ENCODE measurements at places on chromosomes 12 and 14.

DNA sequence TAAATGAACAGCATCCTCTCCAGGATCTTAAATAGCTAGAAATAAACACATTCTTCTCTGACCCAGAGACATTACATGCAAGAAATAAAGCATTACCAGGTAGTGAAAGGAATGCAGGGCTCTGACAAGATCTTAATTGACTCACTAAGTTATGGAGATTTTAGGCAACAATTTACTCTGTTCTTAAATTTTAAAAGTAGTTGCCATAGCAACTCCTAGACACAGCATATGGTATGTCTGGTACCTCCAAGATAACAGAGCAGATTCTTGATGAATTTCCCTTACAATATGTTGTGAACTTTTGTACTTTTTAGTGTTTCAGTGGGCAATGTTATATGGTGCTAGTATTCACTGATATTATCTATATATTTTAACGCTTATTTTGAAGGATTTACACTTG lies 76.7 kb upstream of the G2E3 start:
- no peak for DNase-seq

- no peak for DNase-seq
Measured at GRCh38 chr12:123645380-123645779, 11.8 kb downstream of the GTF2H3 start.

DNA sequence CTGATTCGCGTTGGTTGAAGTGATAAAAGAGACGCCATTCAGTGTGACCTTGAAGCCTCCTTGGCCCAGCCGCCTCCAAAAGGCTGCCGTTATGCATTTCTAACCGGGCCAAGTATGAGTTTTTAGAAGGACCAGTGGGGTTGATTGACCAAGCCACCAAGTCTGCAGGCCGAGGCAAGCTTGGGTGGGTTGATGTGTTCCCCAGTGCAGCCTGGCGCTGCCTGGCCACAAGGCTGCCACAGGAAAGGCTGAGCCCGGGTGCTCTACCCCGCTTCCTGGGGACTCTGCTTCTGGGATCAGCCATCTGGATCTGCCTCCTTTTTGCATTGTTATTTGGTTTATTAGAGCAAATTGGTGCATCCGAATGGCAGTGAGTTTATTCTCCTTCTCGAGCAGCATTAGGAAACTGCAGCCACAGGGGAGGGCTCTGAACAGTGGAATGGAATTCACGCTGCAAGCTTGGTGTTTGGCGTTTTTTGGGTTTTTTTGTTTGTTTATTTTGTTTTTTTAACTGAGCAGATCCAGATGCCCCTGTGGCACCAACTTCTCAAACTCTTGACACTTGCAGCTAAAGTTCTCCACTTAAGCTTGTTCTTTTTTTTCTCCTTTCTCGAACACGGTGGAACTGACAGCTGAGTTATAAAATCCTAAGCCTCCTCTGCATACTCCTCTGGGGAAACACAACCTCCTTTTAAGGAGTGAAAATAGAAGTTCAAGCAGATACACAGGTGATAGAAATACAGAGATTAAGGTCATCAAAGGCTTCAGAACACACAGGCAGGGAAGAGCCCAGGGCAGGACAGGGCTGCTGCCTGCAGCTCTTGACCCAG lies 145.4 kb upstream of the FKBP4 start:
- DNase-seq: no peak

DNA sequence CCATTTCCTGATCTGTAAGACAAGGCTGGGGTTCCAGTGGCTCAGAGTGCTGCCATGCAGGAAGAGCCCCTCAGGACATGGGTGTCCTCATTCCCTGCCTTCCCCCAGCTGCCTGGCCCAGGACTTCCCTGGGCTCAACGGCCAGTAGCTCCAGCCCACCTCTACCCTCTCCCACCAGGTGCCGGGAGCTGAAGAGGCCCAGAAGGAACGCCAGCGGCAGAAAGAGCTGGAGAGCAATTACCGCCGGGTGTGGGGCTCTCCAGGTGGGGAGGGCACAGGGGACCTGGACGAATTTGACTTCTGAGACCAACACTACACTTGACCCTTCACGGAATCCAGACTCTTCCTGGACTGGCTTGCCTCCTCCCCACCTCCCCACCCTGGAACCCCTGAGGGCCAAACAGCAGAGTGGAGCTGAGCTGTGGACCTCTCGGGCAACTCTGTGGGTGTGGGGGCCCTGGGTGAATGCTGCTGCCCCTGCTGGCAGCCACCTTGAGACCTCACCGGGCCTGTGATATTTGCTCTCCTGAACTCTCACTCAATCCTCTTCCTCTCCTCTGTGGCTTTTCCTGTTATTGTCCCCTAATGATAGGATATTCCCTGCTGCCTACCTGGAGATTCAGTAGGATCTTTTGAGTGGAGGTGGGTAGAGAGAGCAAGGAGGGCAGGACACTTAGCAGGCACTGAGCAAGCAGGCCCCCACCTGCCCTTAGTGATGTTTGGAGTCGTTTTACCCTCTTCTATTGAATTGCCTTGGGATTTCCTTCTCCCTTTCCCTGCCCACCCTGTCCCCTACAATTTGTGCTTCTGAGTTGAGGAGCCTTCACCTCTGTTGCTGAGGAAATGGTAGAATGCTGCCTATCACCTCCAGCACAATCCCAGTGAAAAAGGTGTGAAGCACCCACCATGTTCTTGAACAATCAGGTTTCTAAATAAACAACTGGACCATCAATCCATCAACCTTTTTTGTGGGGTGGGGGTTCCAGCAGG lies 17.6 kb downstream of the AGAP2 start:
- DNase-seq: no peak

- no peak for DNase-seq
Measured at GRCh38 chr12:112907415-112908157, 824 bp downstream of the OAS1 start.

GRCh38 chr14:88793259-88793625 lies 489 bp upstream of the EML5 start:
- no peak for DNase-seq

DNA sequence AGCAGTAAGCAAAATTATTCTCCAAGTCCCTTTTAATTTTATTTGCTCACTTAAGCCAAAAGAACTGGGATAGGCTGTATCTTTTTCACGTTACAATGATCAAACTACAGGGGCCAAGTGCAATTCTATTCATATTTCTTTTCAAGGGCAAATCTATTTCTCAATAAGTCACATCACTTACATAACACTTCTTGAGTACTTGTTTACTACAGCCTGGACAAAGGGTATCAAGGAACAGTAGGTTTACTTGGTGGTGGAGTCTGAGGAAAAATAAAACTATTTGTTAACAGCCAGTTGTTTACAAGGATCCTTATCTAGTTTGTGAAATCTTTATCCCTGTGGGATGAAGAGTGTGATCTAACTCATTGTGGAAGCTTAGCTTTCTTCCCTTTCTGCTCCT lies 72.1 kb downstream of the PDE3A start:
- no peak for DNase-seq

DNA sequence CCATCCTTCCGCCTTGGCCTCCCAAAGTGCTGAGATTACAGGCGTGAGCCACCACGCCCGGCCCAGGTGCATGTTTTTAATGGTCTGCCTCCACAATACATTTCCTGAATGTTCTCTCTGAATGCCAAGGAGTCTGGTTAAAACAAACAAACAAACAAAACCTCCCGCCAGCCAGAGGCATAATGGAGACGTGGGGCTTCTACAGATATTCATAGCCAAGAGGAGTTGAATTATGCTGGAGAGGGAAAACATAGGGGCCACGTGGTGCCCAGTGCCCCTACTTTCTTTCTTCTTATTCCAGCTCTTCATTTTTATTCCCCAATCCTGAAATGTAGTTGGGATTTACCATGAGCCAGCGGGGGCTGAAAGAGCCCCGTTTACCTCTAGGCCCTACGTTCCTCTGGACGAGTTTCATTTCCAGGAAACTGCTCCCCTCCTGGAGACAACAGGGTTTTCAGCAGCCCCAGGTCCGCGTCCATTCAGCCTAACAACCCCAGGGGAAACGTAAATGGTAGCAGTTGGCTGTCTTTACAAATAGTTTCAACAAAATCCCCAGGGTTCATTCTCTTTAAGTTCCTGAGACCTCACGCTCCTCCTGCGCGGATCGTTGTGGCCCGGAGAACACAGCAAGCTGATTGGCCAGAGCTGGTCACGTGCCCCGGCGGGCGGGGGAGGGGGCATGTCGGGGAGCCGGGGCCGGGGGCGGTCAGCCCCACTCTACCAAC lies 108.5 kb upstream of the ESRRB start:
- DNase-seq: peak; percentile 6

GRCh38 chr12:89059721-89060541 lies 292.4 kb downstream of the DUSP6 start:
- DNase-seq: peak; percentile 14
